Myocyte (in vitro differentiated cells): ENCODE measurements at places on chromosomes 1 and 21. TPM values are rescaled to one million over a fixed set of nuclear protein-coding genes. Genes with fewer than 3 reads are reported as not detected.

The DCST2 gene
- not detected in 2 replicates for total RNA-seq

The FAM72B gene
- 0.21 and 0.26 TPM in 2 replicates for total RNA-seq

The IL6R gene
- 1.6 and 5.4 TPM in 2 replicates for total RNA-seq

The ZMYND12 gene
- total RNA-seq = not detected in 2 replicates

The CYP4A22 gene
- total RNA-seq = not detected in 2 replicates

The MEGF6 gene
- 0.13 and 0.16 TPM in 2 replicates for total RNA-seq

The KCNA2 gene
- 0.10 TPM in 1 of 2 replicates, not detected in the other for total RNA-seq

The TMEM52 gene
- total RNA-seq = 0.37 TPM in 1 of 2 replicates, not detected in the other

The ZNF683 gene
- total RNA-seq = not detected in 2 replicates

The TNFAIP8L2 gene
- total RNA-seq = not detected in 2 replicates

The BLACAT1 gene
- total RNA-seq = not detected in 2 replicates

The BGLAP gene
- total RNA-seq = 152 and 378 TPM in 2 replicates

The S100A8 gene
- total RNA-seq = not detected in 2 replicates

The CDA gene
- 0.16 TPM in 1 of 2 replicates, not detected in the other for total RNA-seq

The POU3F1 gene
- 0.21 and 0.52 TPM in 2 replicates for total RNA-seq

The RAP1GAP gene
- 0.21 TPM in 1 of 2 replicates, not detected in the other for total RNA-seq

The DNAJC6 gene
- 3.0 and 6.6 TPM in 2 replicates for total RNA-seq

The GBP7 gene
- total RNA-seq = not detected in 2 replicates

The FUBP1 gene
- total RNA-seq = 107 and 134 TPM in 2 replicates

The PADI3 gene
- total RNA-seq = not detected in 2 replicates

- peak; percentile 29 for DNase-seq
These were observed 586 bp downstream of the COL24A1 start for GRCh38 chr1:86155807-86156565.

GRCh38 chr1:55519937-55520683 is 304.9 kb upstream of the USP24 start:
- DNase-seq = no peak

DNA sequence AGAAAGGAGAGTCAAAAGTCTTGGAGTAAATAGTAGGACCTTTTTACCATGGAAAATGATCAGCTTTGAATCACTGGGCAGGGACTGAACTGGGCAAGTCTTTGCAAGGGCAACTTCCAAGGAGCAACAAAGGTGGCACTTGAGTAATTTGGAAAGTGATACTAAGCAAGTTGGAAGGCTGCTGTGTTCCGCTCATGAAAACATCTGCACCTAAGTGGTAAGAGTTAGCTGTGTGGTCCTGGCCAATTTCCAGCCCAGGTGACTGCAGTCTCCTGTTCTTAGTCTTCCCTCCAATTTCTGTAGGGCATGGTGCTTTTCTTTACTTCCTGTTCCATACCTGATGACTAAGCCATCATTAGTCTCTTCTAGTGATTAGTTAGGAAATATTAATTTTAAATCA is 35.5 kb upstream of the PRDM2 start:
- DNase-seq = no peak

- DNase-seq = peak; percentile 62
These were observed 54.5 kb upstream of the PTGFRN start for GRCh38 chr1:116855191-116855619.

- DNase-seq = peak; percentile 83
These were observed 81.0 kb downstream of the CNIH3 start for GRCh38 chr1:224696891-224697765.

DNA sequence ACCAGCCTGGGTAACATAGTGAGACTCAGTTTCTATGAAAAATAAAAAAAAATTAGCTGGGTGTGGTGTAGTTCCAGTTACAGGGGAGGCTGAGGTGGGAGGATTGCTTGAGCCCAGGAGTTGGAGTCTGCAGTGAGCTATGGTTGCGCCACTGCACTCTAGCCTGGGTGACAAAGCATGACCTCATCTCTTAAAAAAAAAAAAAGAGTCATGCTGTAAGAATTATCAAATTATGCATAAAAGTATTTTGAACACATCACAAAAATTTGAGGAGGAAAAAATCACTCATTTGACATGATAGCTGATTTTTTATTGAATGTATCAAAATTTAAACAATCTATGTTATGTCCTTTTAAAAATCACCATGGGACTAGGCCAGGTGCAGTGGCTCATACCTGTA is 17.8 kb downstream of the CCDC30 start:
- no peak for DNase-seq

DNA sequence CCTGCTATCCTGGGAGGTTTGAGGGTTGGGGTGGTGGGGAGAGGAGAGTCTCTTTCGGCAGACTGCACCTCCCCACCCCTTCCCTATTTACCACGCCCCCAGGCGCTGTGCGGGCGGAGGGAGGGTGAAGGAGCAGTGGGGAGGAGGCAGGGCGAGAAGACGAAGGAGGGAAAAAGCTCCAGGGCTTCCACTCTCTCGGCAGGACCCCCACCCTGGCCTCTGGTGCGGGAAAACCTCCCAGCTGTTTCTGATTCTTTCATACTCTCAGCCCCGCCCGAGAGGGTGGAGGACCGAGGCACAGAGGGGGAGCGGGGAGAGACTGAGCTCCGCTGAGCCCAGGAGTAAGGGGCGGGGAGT is 866 bp upstream of the WNT2B start:
- no peak for DNase-seq

- DNase-seq = peak; percentile 84
These were observed 61.3 kb downstream of the TRIM11 start for GRCh38 chr1:228345201-228345930.

DNA sequence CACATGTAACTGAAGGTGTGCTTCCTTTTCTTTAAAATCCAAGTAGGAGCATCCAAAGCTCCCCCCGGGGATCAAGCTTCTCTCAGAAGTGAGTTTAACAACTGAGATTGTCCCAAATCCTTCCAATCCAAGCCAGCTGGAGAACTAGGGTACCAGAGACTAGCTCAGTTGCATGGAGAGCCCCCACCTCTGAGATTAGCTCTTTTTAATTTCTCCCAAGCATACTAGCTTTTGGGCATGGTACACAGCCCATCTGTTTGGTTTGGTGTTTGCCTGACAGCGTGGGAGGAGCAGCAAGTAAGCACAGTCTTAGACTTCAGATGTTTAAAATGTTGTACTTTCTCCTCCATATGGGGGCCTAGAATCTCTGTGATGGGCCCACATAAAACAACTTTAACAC is 142.8 kb downstream of the ASTN1 start:
- DNase-seq = no peak

GRCh38 chr21:39441502-39442475 is 3.8 kb downstream of the LCA5L start:
- peak; percentile 87 for DNase-seq

DNA sequence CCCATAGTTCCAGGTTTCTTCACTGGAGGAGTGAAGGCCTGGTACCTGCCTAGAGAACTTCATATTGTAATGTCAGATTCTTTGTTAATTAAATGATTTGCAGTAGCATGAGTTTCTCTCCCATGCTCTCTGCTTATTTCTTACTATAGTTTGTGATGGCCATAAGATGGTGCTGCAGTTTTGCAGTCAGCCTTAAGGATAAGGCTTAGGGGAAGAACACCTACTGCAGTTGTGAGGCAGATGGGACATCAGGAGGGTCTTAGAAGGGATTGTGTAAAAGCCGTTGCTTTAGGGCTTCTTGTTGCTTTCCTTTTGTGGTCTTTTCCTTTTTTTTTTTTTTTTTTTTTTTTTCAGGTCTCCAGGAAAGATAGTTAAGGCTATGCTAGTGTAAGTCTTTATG is 61.8 kb downstream of the MACF1 start:
- no peak for DNase-seq

DNA sequence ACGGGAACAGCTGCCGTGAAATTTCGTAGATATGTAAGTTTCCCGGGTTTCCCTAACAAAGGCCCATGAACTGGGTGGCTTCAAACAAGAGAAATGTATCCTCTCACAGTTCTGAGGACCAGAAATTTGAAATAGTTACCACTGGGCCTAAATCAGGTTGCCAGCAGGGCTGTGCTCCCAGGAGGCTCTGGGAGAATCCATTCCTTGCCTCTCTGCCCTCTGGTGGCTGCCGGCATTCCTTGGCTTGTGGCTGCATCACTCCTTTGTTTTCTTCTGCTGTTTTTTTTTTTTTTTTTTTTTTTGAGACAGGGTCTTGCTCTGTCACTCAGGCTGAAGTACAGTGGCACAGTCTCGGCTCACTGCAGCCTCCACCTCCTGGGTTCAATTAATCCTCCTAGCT is 23.7 kb downstream of the UMODL1 start:
- no peak for DNase-seq

DNA sequence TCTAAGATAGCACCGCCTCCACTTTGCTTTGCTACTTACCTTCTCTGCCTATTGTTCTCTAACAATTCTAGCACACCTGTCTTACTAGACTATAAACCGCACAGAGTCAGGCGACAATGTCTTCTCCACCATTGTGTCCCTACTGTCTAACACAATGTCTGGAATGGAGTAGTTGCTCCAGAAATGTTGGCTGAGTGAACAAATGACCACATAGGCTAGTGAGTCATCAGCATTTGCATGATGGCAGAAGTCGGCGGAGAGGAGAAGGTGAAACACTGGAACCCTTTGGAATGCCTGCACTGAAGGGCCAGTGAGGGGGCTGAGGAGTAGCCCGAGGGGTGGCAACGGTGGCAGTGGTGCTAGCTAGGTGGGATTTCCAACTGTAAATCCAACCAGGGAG is 14.0 kb upstream of the PABPC4 start:
- no peak for DNase-seq

DNA sequence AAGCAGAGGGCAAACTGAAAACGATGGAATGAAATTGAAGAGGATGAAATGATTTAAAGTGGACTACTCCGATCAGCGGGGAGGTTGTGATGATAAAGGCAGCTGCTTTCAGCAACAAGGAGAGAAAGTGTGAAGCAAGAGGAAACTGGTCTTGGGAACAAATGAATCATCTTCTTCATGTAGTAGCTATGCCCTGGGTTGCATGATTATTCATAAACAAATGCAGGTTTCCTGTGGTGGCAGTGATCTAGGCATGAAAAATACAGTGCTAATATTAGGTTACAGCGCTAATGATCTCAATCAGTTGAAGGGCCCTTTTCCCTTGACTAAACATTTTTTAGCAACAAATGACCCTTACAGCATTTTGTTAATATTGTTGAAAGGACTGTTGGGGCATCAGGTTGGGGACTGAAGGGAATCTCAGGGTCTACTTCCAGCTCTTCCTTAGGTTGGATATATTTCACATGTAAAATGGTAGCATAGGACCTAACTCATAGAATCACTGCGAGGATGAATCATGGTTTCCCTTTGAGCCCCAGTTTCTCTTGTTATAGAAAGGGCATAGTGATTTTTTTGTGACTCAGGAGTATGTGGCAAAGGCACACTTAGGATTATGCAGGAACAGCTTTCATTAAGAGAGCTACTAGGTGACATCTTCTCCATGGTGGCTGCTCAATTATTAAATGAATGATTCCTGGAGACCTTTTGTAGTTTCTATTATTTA is 1.9 kb upstream of the ZFYVE9 start:
- DNase-seq = peak; percentile 64

DNA sequence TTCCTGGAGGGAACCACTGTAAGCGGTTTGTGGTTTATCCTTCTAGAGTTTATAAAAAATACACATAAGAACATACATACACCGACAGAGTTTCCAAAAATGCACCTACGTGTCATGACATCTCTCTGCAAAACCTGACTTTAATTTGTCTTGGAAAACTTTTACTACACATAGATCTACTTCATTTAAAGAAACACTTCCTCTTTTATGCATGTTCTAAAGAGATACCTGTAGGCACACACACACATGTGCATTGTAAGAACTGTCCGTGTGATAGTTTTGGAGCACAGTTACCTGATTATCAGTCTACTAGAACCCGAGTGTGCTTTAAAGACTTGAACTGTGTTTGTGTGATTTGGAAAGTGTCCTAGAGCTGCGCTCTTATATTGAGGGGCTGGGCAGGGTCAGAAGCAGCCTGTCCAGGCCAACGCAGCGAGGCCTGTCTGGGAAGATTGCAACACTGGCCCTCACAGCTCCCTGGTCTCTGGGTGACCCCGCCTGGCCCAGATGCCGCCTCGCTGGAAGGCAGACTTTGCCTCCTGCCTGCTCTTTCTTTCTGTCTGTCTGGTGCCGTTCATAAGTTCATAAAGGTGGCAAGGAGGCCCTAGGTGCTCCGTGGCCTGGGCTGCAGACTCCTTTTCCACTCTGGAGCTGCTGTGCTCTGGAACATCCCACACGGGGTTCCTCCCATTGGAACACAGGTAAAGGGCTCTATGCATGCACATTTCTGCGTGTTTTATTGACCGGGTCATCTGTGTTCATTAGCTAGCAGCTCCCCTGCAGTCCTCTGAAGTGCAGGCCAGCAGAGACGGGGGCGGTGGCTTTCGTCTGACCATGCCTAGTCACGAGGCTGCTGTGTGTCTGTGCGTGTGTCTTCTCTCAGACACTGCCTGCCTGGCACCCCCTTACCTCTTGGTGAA is 46.3 kb downstream of the AGPAT3 start:
- DNase-seq = no peak

GRCh38 chr1:193538003-193538354 is 351.6 kb upstream of the B3GALT2 start:
- no peak for DNase-seq

DNA sequence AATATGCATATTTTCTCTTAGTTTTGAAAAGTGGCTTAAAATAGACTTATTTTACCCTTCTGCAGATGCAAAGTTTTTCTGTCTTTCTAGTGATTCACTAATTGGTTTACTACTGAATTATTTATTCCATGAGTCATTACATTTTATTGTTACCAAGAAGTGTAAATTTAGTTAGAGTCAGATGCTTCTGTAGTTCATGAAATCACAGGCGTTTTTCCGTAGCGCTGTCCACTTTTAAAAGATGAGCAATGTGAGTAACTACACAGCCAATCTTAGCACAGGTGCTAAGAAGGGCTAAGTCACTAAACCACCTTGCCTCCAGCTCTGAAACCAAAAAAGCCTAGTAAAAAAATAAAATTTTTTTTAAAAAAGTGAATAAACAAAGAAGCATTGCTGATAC is 24.7 kb downstream of the RGS13 start:
- no peak for DNase-seq

DNA sequence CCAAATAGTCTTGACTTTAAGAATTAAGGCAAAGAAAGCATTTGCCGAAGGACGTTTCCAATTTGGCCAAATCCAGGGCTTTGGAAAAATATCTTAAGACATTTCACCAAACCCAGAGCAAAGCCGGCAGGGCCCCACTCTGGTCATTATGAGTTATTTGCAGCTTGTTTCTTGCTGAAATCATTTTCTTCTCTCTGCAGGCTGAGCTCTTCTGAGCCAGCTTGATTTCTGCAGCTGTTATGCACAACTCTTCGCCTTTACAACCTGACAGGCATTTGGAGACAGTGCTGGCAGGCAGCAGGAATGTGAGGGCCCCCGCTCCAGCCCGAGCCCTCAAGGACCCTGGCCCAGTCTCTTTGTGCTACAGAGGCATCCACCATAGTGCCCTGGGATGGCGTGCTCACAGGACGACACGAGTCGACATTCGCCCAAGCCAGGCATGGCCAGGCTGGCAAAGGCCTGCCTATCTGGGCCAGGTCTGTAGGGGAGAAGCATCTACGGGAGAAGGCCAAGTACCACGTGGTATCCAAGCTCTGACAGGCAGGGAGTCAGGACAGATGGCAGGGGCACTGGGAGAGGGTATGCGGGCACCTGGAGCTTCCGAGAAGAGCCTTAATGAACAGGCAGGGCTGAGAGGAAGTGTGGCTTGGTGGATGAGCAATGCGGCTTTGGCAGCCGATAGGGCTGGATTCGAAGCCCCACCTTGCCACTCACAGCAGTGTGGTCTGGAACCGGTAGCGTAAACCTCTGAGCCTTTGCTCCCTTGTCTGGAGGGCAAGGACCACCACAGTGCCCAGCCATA is 32.3 kb downstream of the SYF2 start:
- DNase-seq = peak; percentile 13
